LHCN-M2 (cell line): ENCODE measurements at places on chromosomes 11 and 22. TPM values are rescaled to one million over a fixed set of nuclear protein-coding genes. Genes with fewer than 3 reads are reported as not detected.

GRCh38 chr11:119803726-119804294 is 74.8 kb upstream of the NECTIN1 start:
- no peak for DNase-seq

DNA sequence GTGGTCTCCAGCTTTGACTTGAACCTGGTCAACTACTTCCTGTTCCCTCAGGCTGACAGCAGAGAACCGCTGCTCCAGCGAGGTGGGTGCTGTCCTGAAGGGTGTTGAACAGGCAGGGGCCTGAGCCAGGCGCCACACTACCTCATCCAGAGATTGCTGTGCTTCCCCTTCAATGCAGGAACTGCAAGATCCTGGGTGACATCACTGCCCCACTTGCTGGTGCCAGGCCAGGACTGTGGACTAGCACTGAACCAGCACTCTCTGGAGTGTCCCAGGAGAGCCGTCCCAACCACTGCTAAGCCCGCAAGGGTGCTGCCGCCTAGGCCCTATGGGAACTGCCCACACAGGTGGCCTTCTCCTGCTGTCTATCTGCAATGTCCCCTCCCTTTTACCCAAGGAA is 51.7 kb downstream of the GAB4 start:
- no peak for DNase-seq

The LDHA gene
- 1,725 and 1,848 TPM in 2 replicates for total RNA-seq

The NPAS4 gene
- 0.13 TPM in 1 of 2 replicates, not detected in the other for total RNA-seq

GRCh38 chr22:35627267-35628041 is 10.3 kb upstream of the MB start:
- DNase-seq: peak; percentile 90

GRCh38 chr22:23781065-23781464 is 5.7 kb upstream of the SMARCB1 start:
- DNase-seq: no peak

The UPK2 gene
- total RNA-seq: not detected in 2 replicates

DNA sequence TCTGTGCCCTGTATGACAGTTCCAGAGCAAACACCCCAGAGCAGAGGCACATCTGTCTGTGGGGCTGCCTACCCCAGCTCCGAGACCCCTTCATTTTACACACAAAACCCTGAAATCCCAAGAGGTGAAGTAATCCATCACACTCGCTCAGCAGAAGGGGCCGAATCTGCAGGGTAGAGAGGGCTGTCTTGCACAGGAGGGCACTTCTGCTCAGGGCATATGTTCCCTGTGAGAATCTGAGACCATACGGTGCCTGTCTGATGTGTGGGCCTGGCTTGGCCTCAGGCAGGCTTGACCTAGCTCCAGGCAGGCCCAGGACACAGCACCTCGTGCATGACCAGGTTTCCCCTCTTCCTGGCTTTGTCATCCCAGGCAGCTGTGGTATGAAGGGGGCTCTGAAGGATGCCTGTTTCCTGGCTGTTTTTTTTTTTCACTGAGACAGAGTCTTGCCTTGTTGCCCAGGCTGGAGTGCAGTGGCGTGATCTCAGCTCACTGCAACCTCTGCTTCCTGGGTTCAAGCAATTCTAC is 37.2 kb downstream of the GRIK4 start:
- DNase-seq: no peak

The NEFH gene
- 3.2 and 4.2 TPM in 2 replicates for total RNA-seq

The NCAM1 gene
- total RNA-seq: 28.1 and 38.7 TPM in 2 replicates

- peak; percentile 38 for DNase-seq
Measured at GRCh38 chr11:112795911-112796649, 165.1 kb upstream of the NCAM1 start.

DNA sequence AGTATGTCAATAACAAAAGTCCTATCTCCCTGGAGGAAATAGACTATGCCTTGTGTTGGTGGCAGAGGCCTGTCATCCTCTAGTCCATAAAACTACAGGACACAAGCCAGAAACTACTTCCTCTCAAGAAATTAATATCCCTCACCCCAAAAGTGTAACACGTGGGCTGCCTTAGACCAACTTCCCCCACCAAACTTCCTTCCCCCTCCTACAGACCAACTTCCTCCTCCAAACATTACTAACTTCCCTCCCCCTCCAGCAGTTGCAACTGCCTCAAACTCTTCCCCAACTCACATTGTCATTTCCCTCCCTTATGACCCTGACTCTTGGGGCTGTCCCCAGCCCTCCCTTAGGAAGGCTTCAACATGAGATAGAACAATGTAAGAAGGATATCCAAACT is 6.3 kb downstream of the OR52K2 start:
- no peak for DNase-seq

The GGTLC2 gene
- total RNA-seq: not detected in 2 replicates

GRCh38 chr11:117706322-117706814 is 90.6 kb downstream of the DSCAML1 start:
- DNase-seq: no peak

- no peak for DNase-seq
Measured at GRCh38 chr22:26780521-26780920, 123.1 kb downstream of the MIAT start.

DNA sequence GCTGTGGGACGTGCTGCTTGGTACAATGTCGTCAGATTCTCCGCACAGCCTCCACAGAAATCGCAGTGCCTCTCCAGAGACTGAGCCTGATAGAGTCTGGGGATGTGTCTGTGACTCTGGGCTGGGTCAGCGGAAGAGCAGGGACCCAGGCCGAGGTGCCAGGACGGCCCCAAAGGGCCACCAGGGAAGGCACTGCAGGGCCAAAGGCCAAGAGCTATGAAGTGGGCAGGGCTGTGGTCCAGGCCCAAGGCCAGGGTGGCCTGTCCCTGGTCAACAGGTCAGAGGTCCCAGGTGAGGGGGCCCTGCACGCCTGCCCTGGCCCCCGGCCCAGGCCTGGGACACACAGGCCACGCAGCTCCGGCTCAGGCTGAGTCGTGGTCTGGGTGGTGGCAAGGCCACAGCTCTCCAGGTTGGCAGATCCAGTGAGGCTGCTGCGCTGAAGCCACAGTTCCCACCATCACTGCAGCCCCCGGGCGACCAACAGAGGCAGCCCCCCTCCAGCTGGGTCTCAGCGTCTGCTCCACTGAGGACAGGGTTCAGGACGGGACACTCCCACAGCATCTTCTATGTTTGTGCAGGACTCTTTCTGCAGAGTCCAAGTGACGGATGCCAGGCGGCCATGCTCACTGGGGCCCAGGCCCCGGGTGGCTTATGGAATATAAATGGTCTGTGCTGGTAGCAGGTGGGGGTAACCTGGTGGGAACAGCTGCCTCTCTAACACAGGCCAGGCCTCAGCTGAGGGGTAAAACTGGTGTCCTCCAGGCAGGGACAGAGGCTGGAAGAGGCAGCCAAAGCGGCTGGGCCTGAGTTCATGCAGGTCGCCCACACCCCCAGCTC is 4.8 kb upstream of the PIM3 start:
- DNase-seq: no peak
